Tongue (tissue), 3 donors: ENCODE measurements at places on chromosomes 5 and 9.

- DNase-seq = no peak
Observed at GRCh38 chr5:315488-316209, 5.9 kb upstream of the AHRR start.

DNA sequence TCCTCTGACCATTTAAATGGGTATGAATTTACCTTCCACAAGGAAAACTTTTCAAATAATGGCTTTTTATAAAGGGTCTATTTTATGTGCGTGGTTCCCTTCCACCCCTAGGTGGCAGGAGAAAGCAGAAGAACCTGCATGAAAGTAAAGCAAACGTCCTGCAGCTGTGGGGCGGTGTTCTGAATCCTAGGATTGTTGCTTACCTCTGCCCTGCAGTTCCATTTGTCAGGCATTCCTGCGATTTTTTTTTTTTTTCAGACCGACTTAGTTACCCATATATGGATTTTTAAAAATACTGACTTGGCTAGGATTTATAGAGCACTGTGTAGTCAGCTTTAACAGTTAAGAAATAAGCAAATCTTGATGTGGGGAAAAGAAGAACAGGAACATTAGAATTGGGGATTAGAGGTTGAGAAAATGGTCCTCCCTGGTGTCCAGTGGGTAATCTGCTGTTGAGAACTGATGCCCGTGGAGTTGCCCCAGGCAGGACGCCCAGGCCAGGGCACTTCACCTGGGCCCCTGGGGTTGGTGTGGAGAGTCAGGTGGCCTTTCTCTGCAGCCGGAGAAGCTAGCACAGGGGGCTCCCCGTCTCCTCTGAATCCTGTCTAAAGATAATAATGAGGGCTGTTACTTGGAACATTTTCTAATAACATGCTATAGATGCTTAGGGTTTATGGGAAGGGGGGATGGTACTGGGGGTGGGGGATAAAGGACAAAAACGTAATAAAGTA is 30.4 kb upstream of the LTC4S start:
- DNase-seq = peak; percentile 84

- DNase-seq = no peak
Observed at GRCh38 chr9:92617195-92617813, 52.6 kb downstream of the IPPK start.

DNA sequence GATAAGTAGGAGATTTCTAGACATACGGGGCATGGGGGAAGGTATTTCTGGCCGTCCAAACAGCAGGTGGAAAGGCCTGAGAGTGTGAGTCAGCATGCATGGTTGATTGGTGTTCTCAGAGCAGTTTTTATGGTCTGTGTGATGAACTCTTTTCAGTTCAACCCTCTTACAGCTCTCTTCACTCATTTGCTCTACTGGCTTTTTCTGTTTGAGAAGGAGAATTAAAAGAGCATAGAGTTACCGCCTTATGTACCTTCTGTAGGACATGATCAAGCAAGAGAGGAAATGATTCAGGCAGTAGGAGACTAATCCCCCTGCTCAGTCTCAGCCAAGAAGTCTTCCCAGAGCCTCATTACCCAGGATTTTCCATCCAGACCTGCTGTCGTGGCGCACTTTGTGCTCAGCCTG is 92.4 kb downstream of the PRDM6 start:
- DNase-seq = no peak

- DNase-seq = peak; percentile 72
Observed at GRCh38 chr9:136625101-136626065, 37.3 kb upstream of the EGFL7 start.

GRCh38 chr5:74164725-74165235 is 475.7 kb downstream of the ENC1 start:
- peak; percentile 91 for DNase-seq

- DNase-seq = peak; percentile 71
Observed at GRCh38 chr9:133950192-133950591, 41.9 kb downstream of the VAV2 start.

- no peak for DNase-seq
Observed at GRCh38 chr9:107938801-107939386, 449.3 kb upstream of the KLF4 start.

- no peak for DNase-seq
Observed at GRCh38 chr9:128107468-128108268, 19.9 kb downstream of the PTGES2 start.

DNA sequence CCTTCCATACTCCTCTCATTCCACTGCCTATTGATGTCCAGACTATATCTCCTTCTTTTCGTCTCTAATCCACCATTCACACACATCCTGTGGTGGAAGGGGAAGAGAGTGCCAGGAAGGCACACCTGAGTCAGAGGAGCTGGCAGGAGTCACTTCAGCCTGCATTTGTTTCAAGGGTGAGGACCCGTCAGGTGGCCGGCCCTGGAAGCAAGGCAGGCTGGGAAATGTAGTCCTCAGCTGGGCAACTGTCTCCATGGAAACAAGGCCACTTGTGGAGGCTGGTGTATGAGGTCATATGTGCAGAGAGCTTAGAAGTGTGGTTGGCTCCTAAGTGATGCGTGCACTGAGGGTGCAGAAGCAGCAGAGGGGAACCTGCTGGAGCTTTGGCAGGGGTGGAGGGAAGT is 278.4 kb downstream of the NSG2 start:
- DNase-seq = no peak

DNA sequence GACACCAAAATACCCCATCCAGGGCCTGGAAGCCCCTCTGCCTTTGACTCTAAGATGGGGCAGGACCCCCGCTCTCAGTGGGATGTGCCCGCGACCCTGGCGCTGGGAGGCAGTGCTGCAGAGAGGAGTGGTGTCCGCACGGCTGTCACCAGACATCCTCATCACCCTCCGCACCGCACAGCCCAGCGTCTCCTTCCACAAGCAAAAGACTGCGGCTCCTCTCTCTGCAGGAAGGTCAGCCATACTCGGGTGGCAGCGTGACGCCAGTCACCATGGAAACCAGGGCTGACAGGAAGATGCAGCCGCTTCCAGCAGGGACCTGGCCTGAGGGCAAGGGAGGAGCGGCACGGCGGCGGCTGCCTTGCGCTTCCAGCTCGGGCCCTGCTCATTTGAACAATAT is 17.1 kb upstream of the SLC6A3 start:
- no peak for DNase-seq

- no peak for DNase-seq
Observed at GRCh38 chr5:56565644-56566043, 249.7 kb upstream of the MAP3K1 start.

DNA sequence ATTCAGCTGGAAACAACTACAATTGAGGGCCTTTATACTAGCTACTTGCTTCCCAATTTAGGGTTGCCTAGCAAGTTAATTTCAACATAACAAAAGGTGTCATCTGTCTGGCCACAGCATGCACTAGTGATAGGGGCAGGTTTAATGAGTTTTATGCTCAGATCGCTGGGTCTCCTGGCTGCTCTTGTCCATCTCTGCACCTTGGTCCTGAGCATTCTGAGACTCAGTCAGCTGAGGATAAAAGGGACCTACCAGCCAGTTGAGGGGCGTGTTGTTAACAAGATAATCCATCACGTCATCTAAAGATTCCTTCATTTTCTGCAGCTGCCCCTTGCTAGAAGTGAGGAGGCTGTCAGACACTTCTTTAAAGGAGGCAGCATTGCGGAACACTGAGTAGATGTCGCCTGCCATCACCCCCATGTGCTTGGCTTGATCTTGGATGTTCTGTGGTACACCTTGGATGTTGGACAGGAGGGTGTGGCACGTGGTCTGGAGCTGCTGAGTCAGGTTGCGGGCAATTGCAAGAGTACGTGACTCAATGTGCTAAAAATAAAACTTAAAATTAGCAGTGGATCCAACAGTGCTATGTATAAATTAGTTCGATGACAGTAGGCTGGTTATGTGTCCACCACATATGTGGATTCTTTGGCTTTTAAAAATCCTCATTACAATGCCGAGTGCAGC is 11.0 kb downstream of the PLIN2 start:
- DNase-seq = no peak

DNA sequence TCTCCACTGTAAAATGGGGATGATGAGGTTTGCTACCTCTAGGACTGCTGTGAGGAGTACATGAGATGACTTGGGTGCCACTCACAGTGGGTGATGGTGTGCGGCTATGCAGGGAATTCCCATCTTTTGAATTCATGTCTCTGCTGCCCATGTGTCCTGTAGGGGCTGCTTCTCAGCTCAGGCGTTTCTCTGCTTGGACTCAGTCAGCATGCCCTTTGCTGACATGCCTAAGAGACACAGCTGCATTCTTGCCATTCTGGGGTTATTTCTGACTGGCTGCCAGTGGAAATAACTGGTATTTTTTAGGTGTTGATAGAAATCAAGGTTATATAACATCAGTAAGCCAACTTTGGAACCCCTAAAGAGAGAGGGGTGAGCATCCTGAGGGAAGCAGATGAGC is 24.3 kb upstream of the XPA start:
- no peak for DNase-seq

DNA sequence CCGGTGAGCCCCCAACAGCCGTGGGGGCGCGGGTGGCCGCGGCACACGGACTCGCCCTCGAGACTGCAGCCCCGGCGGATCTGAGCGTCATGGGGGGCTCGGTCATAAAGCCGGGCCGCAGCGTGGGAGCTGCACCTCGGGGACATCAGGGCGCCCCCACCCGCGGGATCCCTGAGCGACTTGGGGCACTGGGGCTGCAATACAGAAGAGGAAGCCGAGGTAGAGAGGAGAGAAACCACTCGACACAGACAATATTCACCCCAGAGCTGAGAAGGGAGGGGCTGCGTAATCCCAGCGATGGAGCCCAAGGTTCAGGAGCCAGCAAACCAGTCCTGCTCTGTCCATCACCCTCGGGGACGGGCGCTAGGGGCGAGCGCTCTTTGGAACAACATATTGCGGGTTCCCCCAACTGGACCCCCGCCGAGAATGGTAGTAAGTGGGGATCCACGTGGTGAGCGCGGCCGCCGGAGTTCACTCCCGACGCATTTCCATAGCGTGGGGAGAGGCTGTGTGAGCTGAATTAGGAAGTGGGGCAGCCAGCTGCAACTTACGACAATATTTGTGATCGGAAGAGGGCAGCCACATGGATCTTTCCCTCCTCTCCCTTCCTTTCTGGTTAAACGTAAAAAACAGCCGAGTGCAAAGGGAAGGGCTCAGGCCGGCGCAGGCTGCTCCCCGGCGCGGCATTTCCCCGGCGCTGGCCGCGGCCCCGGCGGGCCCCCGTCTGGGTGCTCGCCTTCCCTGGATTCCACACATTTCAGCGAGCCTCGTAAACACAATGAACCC is 9.9 kb downstream of the PTCH1 start:
- DNase-seq = peak; percentile 74

GRCh38 chr5:84292000-84292642 is 92.6 kb downstream of the EDIL3 start:
- no peak for DNase-seq
